ENCODE measurements at places on chromosomes 7 and 10.
A peak's percentile ranks its signal among the peaks of the same experiment; 100 is the strongest.

GRCh38 chr7:106018566-106019469 is 55.8 kb downstream of the CDHR3 start:
- no peak for DNase-seq

- no peak for DNase-seq
These were observed 138.9 kb downstream of the TNS3 start for GRCh38 chr7:47443049-47443448.

GRCh38 chr7:137670222-137671064 is 176.3 kb downstream of the DGKI start:
- no peak for DNase-seq

DNA sequence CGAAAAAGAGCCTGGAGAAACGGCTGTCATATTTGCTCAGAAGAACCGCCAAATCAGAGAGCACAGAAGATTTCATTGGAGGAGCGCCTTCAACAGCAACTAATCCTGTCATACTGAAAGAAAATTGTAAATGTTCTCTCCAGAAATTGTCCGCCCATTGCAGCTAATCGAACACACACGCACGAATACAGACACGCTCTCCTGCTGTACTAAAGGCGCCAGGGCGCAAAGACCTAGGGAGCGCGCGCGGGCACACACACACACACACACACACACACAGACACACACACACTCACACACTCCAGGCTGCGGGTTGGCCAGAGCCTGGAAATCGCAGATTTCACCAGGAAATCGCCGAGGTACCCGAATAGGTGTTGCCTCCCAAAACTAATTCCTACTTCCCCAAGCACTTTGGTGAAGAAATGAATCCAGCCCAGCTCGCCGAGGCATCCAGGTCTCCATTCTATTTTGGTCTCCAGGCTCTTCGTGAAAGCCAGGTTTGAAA is at the start of gene CHRM2:
TSS of gene CHRM2 (plus strand) at position 157 of the 505 bp plus-strand sequence. CDS start 146,214 bp downstream, outside the sequence.
- DNase-seq, result no peak

- DNase-seq, result no peak
These were observed 231.1 kb downstream of the ARHGAP12 start for GRCh38 chr10:31697271-31698180.

DNA sequence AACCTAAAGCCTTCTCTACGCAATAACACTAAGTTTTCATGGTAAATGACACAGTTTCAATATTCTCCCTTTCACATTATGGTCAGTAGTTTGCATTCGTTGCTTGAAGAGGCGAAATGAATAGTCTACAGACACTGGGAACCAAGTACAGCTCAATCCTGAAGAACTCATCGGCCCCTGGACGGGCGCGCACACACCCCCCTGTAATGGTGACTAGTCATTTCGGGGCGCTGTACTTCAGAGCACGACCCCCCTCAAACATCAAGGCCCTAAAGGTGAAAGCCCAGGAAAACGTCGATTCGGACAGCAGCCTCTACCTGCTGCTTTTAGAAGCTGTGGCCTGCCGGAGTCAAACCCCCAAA is 1.0 kb downstream of the NT5C2 start:
- no peak for DNase-seq

DNA sequence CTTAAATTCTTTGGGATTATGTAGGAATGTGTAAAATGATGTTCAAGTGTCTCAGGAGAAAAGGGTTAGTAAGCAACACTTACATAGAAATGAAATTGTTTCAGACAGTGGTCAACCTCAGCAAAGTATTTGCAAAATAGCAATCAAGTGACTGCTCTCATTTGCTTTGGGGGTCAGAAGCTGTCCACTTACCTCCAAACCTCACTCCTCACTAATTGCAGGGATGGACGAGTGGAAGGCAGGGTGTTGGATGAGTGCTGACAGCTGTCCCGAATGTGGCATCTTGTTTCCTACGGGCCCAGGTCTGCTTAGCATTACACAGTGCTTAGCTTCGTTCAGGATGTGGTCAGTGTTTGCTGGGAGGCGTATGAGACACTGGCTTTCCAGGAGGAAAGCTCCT is 437.0 kb downstream of the SUGCT start:
- no peak for DNase-seq

GRCh38 chr7:37482505-37482904 is 33.8 kb upstream of the ELMO1 start:
- DNase-seq, result no peak

DNA sequence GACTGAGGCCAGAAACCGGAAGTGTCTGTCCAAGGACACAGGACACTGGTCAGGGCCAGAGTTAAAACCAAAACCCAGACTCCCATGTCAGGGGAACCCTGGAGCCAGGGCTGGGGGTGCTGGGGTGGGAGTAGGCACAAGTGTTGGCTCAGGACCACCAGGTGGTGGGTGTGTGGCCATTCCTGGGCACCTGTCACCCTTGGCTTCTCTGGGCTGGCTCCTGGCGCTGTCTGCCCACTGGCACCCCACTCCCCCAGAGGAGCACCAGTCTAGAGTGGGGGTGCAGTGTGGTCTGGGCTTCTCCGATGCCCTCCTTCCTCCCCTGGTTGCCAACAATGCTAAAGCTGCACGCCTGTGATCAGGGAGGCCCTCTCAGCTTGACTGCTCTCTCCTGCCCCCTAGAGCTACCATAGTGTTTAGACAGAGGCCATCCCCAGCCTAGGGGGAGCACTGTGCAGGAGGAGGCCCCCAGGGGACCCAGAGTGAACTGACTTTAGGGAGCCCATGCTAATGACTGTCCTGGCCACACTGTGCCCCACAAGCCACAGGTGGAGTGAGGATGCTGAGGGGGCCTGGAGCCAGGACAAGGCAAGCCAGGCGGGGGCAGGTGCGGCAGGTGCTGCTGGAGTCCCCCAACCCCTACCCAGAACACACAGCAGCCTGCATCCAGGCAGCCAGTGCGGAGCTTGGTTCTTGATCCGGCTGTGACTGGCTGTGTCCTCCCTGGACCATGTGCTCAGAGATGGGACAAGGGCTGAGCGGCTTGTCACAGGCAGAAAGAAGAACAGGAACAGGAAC is 11.0 kb downstream of the RASGEF1A start:
- peak; percentile 62 for DNase-seq

- DNase-seq, result no peak
These were observed 159.5 kb downstream of the DNAH11 start for GRCh38 chr7:21702303-21702702.

DNA sequence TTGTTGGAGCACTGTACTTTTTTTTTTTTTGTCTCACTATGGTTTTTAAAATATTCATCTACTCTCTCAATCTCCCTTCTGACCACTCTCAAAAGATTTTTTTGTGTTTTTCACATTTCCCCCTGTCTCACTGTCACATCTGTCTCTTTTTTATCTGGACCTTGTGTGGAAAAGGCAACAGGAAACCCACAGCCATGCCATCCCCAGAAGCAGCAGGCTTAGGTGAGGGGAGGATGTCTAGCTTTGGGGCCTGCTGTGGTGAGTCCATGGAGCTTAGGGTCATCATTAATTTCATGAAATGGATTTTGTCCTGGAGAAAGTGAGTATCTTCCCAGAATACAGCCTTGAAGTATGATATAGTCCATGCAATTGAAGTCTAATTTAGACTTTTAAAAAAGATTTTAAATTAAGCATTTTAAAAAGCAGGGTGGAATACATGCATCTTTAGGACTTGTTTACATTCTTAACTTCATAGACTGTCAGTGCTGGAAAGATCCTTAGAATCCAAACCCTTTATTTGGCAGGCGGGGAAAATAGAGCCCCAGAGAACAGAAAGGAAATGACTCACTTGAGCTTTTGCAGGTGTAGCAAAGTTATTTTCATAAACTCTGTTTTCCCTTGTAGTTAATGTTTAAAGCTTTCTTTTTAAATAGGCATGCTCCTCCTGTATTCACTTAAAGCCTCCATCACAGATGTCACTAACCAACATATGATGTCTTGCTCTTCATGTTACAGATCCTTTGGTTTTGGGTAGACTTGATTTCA is 25.1 kb downstream of the MINDY4 start:
- no peak for DNase-seq

DNA sequence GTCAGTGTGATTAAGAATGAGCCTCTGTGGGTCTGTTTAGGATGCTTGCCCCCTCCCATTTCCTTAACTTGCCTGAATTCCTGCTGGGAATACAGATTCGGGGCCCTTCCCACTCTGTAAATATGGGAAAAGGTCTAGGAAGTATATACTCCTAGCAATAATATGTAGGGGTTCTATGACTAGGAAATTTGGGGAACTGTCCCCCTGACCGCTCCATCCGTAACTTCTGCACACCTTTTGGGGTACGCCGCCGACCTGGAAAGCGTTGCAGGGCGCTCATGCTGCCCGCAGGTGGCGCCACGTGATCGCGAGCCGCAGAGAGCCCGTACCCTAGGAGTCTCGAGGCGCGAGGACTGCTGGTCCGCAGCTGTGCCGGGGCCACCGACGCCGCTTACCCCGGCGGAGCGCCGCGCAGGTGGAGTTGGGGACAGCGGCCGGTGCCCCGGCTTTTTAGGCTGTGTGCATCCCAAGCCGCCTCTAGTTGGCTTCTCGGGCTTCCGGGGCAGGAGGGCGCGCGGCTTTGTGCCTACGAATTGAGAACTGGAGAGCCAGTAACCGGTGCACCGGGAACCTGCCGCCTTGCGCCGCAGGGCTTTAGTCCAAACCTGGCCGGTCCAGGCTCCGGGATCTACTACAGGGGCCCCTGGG is 656 bp upstream of the CNNM2 start:
- peak; percentile 62 for DNase-seq

DNA sequence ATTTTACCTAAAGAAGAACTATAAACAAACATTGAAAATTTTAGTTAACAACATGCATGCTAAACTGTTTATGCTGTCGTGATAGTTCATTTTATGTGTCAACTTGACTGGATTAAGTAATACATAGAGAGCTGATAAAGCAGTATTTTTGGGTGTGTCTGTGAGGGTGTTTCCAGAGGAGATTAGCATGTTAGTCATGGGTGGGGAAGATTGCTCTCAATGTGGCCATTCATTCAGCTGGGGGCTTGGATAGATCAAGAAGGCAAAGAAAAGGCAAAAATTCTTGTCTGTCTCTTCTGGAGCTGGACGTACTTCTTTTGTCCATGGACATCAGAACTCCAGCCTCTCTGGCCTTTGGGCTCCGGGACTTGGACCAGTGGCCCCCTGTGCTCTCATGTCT is 172.9 kb upstream of the SEMA3E start:
- no peak for DNase-seq

DNA sequence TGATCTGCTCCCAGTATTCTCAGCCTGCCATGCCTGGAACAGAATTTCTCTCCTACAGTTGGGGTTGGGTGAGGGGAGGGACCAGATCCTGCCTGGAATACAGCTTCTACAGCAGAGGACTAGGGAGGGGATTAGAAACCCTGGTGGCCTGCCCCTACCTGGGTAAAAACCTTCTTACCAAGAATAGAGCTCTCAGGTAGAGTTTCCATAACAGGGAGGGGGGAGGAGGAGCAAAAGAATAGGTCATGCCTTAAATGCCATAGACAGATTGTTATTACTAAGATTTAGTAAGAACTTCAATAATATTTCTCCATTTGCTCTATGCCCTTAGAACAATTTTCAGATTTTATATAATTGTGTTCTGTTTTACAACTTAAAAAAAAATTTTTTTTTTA is 33.5 kb upstream of the TSPAN33 start:
- no peak for DNase-seq

GRCh38 chr10:110644598-110645462 is 694 bp downstream of the RBM20 start:
- no peak for DNase-seq

- DNase-seq, result no peak
These were observed 17.2 kb upstream of the CAMK2G start for GRCh38 chr10:73891540-73891939.

- no peak for DNase-seq
These were observed 89.5 kb downstream of the VWDE start for GRCh38 chr7:12314199-12314598.

- no peak for DNase-seq
These were observed 29.3 kb downstream of the RHOBTB1 start for GRCh38 chr10:60914690-60915141.

- no peak for DNase-seq
These were observed 41.2 kb downstream of the FGFR2 start for GRCh38 chr10:121556918-121557573.

- DNase-seq, result no peak
These were observed 25.4 kb upstream of the USP6NL start for GRCh38 chr10:11636697-11637303.

DNA sequence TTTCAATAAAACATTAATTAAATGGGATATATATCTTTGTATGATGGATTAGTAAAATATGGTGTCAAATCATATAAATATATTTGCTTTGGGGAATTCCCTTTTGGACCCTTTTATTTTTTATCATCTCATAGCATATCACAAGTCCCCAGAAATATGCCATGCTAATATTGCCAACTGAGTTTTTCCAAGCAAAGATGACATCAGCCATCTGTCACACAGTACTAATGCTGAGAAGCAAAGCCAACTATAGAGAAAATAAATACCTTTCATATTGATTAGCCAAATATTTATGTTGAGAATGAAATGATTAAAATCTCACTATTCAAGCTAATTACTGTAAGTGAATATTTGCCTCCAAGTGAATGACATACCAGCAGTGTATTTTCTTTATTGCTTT is 575.3 kb downstream of the ETV1 start:
- DNase-seq, result no peak

DNA sequence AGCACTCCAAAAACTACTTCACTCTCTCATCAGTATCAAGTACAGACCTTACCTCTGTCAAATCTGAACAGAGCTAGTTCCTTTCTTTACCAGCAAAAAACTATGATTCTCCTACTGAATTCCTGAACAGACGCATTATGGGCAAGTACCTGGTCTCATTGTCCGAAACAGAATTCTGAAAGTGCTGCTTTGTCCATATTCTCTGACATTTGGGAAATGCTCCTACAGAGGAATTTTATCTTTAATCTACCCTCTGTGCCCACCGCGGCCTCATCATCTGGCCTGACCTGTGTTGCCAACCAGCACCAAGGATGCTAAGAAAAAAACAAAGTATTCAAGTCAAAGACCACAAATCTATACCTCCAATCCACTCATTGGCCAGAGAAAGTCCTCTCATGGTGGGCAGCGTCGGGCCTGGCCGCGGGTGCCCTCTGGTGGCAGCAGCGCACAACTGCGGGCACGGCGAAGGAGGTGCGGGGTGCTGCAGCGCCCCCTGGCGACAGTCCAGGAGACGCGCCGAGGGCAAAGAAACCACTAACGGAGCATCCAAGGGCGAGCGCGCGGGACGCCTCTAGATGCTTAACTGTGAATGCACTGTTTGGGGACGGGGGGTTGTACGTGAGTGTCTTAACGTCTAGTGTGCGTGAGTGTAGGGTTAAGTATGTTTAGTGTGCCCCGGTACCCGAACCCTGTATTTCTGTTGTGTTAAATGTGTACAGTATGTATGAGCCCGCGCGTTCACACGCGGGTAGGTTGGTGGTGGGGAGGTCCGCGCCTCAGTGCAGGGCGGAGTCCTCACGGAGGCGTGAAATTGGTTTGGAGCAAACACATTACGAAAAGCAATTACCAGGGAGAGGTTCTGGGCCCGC is 5.0 kb upstream of the GBX1 start:
- DNase-seq, result peak; percentile 88

Data from HuH-7 (cell line).